Kidney glomerular epithelial cell (primary cell): ENCODE measurements at places on chromosomes 1 and 21.

DNA sequence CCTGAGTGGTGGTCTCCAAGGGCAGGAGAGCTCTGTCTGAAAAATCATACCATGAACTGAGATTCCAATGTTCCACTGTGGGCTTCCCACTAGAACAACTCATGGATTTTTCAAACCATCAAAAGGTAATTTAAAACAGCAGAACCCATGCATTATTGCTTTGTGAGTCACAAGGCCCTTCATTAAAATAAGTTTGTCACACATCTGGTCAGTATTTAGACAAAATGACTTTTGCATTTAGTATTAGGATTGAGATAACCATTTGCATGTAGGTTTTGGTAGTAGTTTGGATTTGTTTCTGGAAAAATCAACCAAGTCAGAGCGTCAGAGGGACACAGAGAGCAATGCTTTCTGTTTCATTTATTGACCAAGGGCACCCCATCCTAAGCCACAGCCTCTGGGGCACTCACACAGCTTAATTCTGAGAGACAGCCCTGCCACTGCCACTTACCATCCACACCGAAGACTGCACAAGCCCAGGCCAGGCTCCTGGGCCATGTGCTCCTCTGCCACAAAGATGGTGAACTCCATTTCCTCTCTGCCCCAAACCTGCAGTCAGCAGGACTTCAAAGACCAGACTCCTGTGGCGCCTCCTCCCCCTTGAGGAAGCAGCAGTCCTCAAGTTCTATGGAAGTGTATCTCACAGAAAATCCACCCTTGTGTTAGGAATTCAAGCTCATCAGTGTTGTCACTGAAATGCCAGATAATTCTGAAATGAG is 132.6 kb upstream of the DUSP10 start:
- DNase-seq, result no peak

- DNase-seq, result no peak
These were observed 2.0 kb downstream of the ZDHHC18 start for GRCh38 chr1:26828411-26828991.

DNA sequence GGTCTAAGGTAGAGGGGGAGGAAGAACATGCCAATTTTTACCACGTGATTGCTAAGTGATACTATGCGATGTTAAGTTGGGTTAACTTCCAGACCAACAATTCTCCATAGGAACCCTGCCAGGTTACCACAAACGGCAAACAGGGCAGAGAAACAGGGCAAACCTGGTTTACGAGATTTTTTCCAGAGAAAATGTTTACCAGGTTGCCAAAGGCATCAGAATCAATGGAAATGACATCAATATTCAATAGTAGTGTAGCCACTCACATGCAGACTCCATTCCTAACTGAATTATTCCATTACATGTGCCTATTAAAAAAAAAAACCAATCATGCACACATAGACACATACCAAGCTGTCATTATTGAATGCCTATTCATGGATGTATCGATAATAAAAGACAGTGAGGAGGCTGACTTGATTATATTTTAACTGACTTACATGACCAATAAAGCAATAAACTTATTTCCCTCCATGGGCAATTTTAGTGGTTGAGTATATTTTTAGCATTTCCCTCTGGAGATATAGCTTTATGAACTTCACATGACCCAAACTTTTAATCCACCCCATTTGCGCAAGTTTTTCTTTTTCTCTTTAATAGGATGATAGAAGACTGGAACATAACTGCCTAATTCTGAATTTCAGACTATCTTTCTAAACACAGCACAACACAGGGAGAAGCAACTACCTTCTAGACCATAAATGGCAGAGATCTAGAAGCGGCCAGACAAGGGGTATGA is 40.5 kb upstream of the KCNE1 start:
- DNase-seq, result no peak

- no peak for DNase-seq
These were observed 51.4 kb downstream of the LEPR start for GRCh38 chr1:65471861-65472332.

DNA sequence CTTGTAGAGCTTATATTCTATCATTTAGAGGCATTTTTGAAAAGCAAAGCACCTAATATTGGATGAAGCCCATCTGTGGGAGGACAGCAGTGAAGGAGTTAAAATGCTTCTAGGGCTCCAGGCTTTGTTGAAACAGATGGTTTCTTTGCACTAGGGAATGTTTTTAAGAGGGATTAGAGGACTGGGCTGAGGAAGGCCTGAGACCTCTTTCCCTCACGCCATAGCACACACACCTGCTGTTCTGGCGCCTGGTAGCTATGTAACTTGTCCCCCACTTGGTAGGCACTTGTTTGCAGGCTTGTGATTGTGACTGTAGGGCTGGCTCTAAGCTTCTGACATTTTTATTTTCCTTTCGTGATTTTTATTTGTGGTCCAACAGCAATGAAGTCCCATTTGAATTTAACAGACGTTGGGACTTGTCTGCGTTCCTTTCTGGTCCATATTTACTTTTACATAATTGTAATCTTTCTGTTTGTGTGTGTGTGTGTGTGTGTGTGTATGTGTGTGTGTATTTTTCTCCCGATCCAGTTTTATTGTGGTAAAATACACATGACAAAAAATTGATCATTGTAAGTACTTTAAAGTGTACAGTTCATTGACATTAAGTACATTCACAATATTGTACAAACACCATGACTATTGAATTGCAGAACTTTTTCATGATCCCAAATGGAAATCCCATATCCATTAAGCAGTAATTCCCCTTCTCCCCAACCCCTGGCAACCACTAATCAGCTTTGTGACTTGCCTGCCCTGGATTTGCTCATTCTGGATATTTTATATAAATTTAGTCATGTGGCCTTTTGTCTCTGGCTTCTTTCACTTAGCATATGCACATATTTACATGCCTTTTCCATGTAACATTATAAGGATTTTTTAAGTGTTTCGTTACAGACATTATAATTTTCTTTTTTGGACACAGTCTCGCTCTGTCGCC is 33.5 kb upstream of the MACF1 start:
- no peak for DNase-seq

GRCh38 chr1:197341626-197342025 is 73.6 kb downstream of the CRB1 start:
- no peak for DNase-seq

DNA sequence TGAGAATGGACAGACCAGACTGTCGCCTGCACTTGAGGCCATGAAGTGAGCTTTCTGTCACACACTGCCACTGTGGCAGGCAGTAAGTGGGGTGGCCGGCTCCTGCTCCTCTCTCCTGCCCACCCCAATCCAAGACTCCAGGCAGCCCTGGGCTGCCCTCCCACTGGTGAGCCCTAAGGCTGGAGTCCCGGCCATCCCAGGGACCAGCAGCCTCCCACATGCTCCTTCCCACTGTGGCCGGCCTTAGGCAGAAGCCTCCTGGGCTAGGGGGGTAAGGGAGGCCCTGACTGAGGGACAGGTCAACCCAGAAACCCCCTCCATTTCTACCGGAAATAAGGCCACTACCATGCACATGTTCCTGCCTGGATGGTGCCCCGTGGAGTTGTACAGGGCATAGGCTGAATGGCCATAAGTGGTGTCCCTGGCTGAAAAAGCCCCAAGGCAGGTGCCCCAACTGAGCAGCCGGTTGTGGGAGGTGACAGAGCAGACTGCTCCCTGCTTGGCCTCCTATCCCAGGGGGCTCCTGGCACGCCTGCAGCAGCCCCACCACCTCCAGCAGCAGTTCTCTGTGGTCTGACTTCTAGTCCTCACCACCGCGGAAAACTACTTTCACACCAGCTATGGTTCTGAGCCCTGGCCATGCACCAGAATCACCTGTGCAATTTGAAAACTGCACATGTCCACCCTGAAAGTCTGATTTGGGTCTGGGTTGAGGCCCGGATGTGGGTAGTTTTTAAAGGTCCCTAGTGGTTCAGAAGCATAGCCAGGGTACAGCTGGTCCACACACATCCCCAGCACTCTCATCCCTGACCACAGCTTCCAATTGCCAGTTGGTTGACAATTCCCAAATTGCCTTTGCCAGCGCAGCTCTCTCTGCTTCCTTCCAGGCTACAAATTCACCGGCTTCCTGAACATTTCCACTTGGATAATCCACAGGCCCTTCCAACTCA is 1.6 kb upstream of the ARTN start:
- no peak for DNase-seq

- no peak for DNase-seq
These were observed 2.6 kb downstream of the CHD1L start for GRCh38 chr1:147245129-147245528.

DNA sequence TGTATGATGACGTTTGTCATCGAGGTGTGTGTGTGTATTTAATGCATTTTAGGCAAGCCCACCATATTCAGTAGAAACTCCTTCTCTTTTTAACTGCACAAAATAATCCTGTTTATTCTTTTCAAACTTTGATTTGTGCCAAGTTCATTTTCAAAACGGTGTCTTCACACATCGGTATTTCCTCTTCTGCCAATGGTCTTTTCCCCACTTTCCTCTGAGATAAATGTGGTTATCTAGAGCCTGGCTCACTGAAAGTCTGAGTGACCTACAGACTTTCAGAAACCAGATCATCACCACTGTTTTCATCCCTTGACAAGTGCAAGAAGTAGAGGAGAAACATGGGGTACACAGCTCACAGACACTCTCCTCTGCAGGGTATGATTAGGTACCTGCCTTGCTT is 69.4 kb downstream of the GPATCH2 start:
- no peak for DNase-seq

- peak; percentile 28 for DNase-seq
These were observed 3.9 kb upstream of the POU3F1 start for GRCh38 chr1:38050397-38051078.

DNA sequence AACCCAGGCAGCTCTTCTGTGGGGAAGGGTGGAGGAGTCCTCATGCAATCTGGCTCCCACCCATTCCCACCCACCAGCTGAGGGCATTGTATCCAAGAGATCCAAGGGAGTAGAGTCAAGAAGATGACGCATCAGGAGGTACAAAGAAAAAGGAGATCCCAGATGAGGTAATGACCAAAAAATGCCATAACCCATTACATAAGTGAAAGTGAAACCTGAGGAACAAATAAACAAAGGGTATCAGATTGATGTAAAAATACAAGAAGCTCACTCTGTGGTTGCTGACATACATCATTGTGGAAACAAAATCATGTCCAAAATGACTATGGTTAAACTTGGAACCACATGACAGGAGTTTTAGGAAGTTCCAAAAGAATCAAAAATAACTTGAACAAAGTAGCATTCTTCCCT is 42.5 kb downstream of the CCN1 start:
- DNase-seq, result peak; percentile 81

- DNase-seq, result no peak
These were observed 48.4 kb downstream of the WLS start for GRCh38 chr1:68183895-68184294.

DNA sequence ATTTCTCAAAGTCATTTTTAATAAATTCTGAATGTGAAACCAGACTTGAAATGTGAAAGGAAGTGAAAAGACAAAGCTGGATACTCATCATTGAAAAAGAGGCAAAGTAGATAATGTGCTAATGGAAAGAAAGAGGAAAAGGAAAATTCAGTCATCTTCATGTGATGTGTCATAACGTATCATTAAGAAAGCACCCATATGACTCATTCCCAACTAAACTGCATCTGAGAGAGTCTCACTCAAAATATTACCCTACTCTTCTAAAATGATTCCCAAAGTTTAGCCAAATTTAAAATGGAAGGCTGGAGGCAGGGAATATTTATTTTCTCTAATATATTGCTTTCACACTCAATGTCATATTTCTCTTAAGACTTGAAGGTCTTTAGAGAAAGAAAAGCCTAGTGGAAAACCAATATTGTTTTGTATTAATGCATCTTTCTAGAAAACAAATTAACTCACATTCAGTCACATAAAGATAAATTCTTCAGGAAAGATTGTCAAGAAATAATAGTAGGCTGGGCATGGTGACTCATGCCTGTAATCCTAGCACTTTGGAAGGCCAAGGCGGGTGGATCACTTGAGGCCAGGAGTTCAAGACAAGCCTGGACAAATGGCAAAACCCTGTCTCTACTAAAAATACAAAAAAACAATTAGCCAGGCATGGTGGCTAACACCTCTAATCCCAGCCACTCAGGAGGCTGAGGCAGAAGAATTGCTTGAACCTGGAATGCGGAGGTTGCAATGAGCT is 129.9 kb downstream of the SLC30A10 start:
- DNase-seq, result peak; percentile 42

GRCh38 chr1:112697781-112698201 is 9.1 kb downstream of the RHOC start:
- DNase-seq, result no peak

DNA sequence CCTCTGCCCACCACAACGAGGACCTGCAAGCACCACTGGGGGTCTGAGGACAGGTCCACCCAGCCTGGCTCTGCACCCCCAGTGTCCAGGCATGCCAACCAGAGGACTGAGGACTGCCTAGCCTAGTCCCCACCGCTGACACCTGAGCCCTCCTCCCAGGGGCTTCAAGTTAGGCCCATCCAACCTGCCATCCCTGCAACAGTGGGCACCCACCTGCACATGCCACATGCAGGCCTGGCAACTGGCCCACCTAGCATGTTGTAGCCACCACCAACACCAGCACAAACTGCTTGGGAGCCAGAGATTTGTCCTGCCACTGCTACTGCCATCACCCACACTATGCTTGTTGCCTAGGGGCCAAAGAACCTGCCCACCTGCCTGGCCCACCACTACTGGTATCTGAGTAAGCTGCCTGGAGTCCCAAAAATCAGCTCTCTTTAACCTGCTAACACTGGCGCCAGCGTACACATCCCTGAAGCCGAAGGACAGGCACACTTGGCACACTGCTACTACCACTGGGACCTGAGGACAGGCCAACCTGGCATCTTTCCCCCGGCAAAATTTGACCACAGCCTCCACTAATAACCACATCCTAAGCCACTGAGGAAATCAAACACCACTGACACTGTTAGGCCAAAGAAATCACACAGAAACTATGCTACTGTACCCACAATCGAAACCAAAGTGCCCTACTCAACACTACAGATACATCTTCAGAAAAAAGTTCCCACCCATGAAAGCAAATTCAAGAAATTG is 61.5 kb downstream of the PSMG1 start:
- DNase-seq, result no peak

GRCh38 chr1:1435106-1435903 is at the start of gene VWA1:
VWA1 (plus strand) TSS chr1:1435690; CDS start chr1:1435749, 59 bp downstream.
- DNase-seq, result no peak

GRCh38 chr1:197807739-197808453 is 32.6 kb upstream of the DENND1B start:
- no peak for DNase-seq

GRCh38 chr1:1755426-1755825 is 22.8 kb downstream of the NADK start:
- no peak for DNase-seq

- no peak for DNase-seq
These were observed 57.6 kb downstream of the PLPPR5 start for GRCh38 chr1:98947071-98947470.

- DNase-seq, result peak; percentile 13
These were observed 19.6 kb downstream of the FH start for GRCh38 chr1:241499910-241500309.

DNA sequence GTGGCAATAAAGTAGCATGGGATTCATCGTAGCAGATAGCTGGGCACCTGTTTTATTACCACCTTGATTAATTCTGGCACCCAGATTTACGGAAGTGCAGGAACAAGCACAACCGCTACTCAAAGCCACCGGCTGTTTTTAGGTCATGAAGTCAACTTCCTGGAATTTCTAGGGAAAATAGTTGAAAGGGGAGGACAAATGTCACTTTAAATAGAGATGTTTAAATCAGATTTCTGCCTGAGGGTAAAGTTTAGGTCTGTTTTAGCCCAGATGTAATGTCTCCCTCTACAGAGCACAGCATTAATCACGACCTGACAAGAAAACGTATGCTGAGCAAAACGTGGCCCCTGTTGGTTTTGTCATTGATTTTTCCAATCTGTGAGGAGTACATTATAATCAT is 8.0 kb downstream of the ADGRL2 start:
- no peak for DNase-seq
